Urinary bladder (tissue), 4 donors: ENCODE measurements at places on chromosomes 11 and 22. TPM values are rescaled to one million over a fixed set of nuclear protein-coding genes. Genes with fewer than 3 reads are reported as not detected.

DNA sequence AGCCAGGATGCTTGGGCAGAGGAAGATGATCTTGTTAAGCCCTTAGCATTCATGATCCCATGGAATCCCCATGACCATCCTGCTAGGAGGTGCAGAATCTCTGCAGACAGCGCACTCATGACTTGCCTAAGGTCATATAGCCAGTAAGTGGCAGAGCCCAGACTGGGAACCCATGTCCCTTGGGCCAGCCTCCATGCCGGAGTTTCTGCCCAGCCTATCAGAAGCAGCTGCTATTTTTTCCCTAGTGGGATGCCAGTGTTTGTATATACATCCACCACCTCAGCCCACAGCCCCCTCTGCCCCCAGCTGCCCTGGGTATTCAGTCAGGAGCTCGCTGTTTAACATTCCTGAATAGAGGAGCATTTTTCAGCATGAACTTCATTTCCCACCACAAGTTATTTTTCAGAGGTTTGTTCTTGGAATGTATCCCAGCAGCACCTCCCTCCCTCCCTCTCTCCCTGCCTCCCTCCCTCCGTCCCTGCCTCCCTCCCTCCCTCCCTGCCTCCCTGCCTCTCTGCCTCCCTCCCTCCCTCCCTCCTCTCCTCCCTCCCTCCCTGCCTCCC, 34.4 kb upstream of the SUSD2 start:
- DNase-seq, result peak; percentile 31

DNA sequence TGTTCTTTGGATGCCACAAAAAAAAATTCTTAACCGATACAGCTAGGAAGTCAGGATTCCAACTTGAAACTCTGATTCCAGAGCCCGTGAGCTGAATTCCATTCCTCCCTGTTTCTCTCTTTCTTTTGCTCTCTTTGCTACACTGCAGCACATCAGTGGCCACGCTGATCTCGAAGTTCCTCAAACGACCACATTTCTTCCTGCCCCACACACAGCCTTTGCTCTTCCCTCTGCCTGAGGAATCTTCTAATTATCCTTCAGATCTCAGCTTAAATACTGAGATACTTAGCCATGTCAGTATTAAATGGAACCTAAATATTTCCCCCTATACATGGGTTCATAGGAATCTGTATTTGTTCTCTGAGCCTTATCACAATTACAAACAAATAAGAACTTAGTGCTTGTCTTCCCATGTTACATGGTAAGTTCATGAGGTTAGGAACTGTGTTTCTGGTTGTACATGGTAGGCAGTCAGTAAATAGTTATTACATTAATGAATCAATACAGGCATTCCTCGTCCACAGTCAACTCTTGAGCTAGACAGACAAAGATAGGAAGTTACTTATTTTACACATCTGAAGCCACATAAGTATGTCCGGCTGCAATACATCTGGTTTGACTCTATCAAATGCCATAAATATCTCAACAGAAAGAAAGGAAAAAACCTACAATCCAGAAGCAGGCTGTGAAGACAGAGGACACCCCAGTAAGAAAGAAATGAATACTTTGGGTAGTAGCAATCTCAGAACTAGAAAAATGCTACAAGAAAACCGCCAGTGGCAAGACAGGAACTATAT, 86.6 kb downstream of the MAML2 start:
- DNase-seq, result no peak

DNA sequence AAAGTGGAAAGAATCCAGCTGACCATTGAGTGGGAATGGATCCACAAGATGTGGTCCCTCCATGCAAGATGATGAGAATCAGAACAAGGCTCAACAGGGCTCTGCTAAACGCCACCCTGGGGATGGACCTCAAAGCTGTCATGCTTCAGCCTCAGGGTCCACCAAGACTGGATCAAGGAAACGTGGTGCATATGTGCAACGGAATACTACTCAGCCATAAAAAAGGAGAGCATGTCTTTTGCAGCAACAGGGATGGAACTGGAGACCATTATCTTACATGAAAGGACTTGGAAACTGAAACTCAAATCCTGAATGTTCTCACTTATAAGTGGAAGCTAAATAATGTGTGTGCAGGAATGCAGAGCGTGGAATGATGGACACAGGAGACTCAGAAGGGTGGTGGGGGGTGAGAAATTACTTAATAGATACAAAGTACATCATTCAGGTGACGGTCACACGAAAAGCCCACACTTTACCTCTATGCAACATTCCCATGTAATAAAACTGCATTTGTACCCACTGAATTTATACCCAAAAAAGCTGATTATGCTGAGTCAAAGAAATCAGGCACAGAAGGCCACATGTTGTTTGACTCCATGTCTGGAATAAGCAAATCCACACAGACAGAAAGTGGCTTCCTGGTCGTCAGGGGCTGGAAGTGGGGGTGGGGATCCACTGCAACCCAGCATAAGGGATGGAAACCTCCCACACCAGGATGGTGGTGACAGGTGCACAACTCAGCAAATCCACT, 116.1 kb downstream of the SHANK2 start:
- no peak for DNase-seq

GRCh38 chr11:93537767-93538261, 5.4 kb downstream of the SMCO4 start:
- no peak for DNase-seq

DNA sequence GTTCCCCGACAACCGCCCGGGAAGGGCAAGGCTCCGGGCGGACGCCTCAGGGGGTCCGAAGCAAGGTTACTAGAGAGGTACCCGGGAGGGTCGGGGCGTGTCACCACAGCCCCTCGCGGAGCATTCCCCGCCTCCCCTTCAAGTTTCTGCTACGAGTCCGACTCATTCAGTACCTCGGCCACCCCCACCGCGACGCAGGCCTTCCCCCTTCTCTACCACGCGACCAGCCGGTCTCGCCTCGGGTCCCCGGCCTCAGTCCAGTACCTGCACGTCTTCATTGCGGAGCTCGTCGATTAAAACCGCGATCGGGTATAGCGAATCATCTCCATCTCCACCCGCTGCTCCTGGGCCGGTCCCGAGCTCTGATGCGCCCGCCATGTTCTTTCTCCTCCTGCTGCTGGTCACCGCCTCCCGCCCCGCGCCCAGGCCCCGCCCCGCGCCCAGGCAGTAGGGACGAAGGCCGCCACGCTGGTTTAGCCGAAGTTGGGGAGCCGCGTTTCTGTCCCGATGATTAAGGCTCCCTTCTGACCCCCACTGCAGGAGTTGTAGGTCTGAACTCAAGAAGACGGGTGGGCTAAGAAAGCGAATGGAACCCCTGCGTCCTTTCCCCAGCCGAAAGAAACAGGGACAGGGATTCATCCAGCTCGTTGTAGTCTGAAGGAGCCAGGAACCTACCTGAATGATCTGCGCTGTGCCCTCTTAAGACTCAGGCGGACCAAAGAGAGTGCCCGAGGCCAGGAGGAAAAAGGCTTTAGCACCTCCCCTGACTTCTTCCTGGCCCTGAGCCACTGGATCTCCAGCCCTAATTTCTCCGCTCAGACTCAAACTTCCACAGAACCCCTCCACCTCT, at the start of gene PPP2R1B:
PPP2R1B (minus strand) TSS at position 406 of the 850 bp plus-strand sequence; CDS start at position 378, 28 bp downstream.
- peak; percentile 53 for DNase-seq

DNA sequence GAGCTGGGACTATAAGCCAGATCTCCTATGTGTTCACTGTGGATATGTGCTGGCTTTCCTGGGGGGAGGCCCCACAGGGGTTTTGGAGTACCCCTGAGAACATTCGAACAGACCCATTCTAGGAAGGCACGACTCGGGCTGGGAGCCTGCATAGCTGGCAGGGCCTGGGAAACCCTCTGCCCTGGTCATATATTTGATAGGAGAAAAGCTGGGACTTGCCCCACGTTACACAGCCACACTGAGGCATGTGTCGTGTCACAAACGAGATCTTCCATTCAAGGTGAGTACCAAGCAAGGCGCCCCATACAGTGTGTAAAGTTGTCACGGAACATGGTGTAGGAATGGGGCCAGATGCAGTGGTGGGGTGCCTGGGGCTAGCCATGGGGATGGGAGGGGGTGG, 11.2 kb downstream of the MYO7A start:
- DNase-seq, result no peak

DNA sequence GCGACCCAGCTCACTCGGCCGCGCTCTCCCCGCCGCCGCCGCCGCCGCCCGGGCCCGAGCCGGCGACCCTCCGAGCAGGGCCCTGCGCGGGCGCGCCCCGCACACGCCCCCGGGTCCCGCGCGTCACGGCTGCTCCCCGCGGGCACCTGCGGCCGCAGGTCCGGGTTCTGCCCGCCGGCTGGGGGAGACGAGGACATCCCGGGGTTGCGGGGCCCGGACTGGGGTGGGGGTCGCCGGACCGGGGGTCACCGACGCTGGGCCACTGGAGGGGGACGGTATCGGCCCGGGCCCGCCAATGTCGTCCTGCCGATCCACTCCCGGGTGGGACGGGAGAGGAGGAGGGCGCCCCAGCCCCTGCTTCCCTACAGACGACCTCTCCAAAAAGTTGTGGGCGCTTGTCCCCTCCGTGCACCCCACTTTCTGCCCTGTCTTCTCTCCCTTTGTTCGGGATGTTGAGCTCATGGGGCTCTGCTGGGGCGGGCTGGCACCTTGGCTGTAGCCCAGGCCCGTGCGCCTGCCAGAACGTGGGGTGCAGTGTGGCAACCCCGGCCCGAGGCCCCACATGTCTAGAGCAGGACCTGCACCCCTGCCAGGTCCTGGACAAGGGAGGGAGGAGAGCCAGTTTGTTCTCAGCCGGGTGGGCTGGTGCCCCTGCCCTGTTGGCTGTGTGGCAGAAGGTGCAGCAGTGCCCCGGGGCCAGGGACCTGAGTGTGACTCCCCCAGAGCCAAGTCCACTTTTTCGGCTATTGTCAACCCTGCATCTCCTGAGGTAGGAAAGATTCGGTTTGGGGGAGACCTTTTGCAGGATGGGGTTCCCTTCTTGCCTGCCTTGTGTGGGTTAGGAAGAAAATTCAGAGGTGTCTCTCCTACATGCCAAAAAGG, 40.2 kb upstream of the CELSR1 start:
- no peak for DNase-seq

GRCh38 chr11:117423046-117423575, 95.5 kb downstream of the CEP164 start:
- no peak for DNase-seq

DNA sequence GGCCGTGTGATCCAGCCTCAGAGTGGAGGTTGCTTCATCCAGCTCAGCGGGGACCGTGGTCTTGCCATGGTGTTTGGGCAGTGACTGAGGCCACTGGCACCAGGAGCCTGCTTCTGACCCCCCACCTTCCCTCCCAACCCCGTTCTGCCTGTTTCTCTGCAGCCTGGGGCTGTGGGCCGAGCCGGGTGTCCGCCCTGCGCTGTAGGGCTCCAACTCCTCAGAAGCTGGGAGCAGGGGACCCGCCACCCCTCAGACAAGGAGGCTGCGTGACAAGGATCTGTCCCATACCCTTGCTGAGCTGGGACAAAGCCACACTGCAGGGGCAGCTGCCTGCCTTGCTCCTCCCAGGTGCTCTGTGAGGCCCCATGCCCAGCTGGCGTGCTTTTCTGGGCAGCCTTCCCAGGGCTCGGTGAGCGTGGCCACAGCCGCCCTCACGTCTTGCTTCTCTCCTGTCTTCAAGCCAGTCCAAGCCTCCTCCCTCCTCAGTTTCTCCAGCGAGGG, 11.7 kb upstream of the ARFGAP3 start:
- no peak for DNase-seq

DNA sequence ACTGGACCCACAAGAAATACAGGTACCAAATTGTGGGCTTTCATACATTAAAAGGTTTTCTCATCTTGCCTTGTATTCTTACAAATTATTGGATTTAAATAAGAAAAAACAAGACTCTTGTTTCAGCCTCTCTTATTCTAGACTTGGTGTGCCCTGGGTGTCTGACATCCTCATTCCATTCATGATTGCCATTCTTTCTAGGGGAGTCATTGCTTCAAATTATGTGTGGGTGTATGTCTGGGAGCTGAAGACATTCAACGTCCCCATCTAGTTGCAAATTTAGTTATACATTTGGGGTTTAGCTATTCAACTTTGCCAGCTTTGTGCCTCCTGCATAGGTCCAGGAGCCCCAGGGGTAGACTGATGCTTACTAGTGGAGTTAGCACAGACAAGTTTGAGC, 18.1 kb downstream of the MAML2 start:
- DNase-seq, result no peak

GRCh38 chr11:468493-468892, 18.4 kb downstream of the PTDSS2 start:
- no peak for DNase-seq

- no peak for DNase-seq
Measured at GRCh38 chr11:30698425-30698824, 112.3 kb upstream of the MPPED2 start.

- no peak for DNase-seq
Measured at GRCh38 chr22:25655371-25655935, 86.5 kb upstream of the MYO18B start.

The SLC35F2 gene
- total RNA-seq, result 5.1 TPM

The ALDH3B1 gene
- total RNA-seq, result 4.6 TPM

The RFPL1 gene
- not detected for total RNA-seq
